Activated CD4-positive, alpha-beta memory T cell treated with anti-CD3 and anti-CD28 coated beads, Interleukin-2, amount 10 ng/mL, durations not matched to agents 7 days and 5 days (primary cell): ENCODE measurements at places on chromosomes 12 and 14.

DNA sequence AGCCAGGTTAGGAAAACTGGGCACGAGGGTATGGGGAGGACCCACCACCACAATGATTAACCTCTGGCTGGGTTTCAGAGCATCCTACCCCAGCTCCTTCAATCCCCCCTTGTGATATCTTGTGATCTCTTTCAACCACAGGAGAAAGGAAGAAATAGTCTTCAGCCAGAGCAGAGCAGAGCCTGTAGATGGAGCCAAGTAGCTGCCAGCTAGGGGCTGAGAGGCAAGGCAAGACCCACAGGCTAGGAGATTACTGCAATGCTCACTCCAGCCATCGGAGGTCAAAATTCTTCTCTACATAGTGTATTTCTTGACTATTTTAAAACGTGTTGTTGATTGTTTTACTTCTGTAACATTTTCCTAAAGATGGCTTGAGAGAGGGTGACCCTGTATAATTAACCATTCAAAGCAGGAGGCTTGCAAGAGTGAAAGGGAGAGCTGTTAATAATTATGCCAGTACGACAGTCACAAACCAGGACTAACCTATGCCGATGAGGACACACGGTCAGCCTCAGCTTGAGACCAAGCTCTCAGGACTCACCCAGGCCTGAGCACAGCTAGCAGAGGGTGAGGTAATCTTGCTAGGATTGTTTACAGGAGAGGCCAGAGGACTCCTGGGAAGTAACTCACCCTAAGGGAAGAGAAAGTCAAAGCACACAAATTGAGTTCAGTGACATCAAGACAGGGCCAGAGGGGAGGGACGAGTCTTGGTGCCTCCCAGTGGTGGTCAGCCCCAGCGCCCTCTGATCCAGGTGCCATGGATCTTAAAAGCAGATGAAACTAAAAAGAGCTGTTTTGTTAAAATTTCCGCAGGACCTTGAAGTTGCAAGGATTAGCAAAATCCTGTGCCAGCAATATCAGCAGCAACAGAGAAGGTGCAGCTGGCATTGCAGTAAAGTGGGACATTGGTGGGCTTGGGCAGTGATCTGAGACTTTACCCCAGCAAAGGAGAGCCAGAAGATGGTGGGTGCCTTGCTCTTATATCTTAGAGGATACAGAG is 29.8 kb upstream of the CDKN3 start:
- no peak for DNase-seq

GRCh38 chr12:116314477-116314876 is 37.0 kb upstream of the MED13L start:
- DNase-seq = no peak

GRCh38 chr12:124738636-124739467 is 124.8 kb downstream of the SCARB1 start:
- no peak for DNase-seq

DNA sequence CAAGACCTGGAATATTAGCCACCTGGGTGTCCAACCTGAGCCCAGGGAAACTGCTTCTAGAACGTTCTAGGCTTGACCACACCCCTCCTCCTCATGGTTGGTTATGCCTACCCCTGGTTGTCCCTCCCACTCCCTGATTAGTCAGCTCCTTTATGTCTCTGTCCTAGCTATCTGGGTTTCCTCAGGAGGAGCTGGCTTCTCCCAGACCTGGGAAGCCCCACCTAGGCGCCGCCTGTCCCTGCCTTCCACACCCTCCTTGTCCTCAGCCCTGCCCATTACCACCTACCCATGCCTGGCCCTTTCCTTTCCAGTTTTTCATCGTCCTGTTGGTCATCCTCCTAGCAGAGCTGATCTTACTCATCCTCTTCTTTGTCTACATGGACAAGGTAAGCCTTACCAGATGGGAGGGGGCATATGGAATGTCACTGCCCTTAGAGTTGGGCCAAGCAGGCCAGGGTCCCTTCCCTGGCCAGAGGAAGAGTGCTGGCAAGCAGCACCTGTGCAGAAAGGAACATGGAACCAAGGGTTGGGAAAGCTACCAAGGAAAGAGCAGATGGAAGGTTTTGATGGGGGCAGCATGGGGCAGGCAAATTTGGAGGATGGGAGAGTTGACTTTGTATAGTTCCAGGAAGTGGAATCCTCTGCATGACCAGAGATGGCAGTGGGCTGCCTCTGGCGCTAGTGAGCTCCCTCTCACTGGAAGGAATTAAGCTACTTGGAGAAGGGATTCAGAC is 201.7 kb downstream of the TSPAN9 start:
- DNase-seq = no peak

DNA sequence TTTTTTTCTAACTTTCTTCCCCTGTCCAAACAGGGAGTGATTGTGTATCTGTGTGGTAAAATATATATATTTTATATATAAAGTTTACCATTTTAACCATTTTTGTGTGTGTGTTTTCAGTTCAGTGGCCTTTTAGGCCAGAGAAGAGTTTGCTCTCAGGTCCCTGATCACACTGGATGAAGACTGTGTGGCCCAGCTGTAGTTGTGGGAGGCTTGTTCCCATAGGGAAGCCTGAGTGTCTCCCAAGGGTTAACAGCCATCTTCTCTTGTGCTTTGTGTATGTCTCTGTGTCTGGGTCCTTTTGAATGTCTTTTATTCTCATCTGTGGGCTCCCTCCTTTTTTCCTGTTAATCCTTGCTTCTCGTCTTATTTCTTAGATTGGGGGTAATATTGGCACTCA is 23.4 kb downstream of the CGRRF1 start:
- DNase-seq = no peak

GRCh38 chr14:50864237-50864636 is 7.6 kb upstream of the ABHD12B start:
- DNase-seq = no peak

- no peak for DNase-seq
Measured at GRCh38 chr12:54988402-54989054, 4.0 kb upstream of the TESPA1 start.

DNA sequence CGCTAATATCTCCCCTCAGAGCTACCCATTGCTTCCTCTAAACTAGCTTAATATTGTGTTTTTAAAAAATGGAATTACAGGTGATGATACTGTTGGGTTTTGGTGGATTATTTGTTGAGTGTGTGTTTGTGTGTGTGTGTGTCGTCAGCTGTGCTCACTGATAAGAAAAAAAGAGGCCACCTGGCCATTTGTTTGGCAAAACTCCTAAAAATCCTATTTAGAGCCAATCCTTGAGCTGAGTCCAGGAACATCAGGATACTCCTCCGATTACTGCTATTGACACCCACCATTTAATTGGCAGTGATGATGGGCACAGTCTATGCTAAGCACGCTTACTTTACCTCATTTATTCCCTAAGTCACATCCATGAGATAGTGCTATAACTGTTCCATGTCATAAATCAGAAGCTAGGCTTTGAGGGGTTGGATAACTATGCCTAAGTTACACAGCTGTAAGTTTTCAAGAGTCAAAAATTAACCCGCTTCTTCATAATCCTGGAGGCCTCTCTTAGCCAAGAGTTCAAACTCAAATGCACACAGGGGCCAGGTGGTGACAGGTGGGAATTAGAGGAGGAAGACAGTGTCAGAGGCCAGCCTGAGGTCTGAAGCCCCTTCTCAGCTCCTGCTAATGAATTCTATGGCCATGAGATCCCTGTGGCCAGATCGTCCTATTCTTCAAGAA is 1026.6 kb upstream of the TMEM132C start:
- no peak for DNase-seq

DNA sequence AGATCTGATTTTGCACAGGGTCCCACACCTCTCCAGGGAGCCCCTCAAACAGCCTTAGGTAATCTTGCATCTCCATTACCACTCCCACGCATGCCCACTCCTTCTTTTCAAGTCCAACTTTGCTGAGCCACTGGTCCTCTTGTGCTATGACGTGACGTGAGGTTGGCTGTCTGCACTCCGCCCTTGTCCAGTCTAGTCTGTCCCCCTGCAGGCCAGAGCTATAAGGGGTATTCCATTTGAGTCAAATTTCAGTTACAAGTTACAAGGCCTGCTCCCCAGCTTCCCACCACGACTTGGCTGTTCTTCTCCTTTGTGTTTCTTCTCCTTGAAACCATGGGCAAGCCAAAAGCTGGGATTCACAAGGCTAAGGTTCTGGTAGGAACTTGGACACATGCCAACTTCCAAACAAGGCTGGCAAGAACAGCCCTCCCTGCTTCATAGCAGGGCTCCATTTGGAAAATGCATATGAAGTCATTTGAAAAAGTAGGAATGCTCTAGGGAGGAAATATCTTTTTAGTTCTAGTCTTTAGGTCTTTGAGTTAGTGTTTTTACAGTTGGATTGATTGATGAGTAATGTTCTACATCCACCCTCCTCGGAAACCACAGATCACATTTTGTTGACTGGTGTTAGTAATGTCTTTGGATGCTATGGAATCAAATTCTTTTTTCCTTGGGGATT is 49.1 kb downstream of the KCNA1 start:
- DNase-seq = no peak

DNA sequence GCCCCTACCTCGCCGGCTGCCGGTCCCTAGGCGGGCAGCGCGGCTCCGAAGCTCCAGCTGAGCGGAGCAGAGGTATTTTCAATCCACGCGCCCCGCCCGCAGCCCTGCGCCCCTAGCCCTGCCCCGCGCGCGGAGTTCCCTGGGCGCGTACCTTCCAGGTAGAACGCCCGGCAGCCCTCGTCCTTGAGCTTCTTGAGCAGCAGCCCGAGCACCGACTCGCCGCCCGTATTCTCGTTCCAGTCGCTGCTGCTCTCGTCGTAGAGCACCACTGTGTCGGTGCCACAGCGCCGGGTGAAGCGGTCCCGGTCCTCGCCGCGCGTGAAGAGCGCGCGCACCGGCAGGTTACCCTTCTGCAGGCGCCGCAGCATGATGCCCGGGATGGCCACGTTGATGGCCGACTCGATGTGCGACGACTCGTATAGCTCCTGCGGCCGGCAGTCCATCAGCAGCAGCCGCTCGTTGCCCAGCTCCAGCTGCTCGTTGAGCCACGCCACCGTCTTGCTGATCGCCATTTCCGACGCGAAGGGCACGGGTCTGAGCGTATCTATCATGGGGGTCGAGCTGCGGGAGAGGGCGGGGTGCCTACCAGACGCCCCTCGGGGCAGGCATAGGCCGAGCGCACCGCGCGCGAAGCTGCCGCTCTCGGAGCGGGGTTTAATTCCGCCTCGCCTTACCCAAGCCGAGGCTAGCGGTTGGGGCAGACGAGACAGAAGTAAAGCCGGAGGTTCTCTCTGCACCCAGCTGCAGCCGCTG is 636 bp downstream of the DUSP6 start:
- peak; percentile 49 for DNase-seq

DNA sequence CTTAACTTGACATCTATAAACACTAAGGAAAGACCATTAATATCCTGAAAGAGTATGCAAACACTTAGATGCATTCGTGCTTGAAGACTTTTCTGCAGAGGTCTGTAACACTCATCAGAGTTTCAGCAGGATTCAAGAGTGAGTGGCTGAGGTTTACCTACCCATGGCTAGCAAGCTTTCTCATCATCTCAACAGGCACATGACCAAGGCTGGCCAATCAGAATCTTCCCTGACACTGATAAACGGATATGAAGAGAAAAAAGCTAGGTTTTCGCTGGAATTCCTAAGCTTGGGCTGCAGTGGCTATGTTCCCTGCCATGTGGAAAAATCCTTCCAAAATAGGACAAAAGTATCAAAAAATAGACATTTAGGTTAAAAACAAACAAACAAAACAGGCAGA is 162.1 kb upstream of the USP15 start:
- DNase-seq = no peak

- DNase-seq = no peak
Measured at GRCh38 chr14:93974833-93975232, 1.5 kb downstream of the ASB2 start.

- DNase-seq = no peak
Measured at GRCh38 chr12:62599854-62600437, 133.3 kb downstream of the MON2 start.

DNA sequence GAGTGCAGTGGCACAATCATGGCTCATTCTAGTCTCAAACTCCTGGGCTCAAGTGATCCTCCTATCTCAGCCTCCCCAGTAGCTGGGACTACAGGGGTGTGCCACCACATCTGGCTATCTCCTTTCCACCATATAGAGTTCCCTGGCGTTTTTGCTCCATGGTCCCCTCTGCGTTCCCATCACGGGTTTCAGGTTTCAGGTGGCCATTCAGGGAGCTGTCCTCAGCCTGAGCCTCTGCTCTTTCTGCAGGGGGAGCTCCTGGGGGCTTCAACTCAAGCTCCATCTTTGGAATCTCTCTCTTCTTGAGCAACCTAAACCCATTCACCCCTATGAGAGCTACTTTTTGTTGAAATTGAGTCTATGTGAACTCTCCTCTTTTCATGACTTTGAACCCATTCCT is 11.6 kb downstream of the SMIM41 start:
- DNase-seq = no peak

- no peak for DNase-seq
Measured at GRCh38 chr14:44778604-44779003, 183.1 kb downstream of the KLHL28 start.

DNA sequence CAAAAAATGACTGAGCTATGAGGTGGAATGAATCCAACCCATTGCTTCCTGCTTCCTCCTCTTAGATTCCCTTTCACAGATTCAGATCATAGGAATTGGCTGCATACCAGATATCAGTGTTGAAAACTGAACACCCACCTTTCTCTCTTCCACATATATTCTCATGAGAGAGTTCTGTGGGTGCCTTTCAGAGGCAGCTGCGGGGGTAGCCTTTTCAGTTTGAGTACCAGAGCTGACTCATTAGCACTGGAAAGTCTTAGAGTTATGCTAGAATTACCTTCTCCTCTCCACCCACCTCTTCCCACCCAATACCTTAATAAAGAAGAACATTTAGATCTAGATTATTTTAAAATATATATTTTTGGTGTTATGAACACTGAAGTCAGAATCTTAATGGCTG is 495.4 kb upstream of the SEL1L start:
- no peak for DNase-seq

DNA sequence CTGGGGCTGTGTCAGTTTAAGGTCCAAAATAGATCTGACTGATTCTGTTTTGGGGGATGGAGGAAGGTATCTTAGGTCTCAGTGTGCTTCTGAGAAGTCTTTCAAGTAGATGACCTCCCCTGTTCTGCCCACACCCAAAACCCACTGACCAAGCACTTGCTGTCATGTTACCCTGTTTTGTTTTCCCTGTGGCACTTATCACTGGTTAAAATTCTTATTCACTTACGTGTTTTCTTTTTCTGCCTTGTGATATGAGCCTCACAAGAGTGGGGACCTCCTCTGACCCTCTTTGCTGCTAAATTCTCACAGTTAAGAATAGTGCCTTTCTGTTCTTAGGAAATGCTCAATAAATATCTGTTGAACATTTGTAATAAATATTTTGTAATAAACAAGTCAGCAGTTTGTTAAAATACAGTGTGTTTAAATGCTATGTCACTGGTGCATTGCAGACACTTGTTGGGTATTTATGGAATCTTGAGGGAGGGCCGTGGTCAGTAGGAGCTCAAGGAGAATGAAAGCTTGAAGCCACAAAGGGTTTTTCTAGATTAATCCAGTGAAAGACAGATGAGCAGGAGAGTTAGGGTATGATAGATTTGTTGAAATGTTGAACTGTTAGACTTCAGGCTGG is 20.9 kb downstream of the PLEKHA5 start:
- DNase-seq = no peak
